ENCODE measurements at places on chromosomes 6 and 20.

DNA sequence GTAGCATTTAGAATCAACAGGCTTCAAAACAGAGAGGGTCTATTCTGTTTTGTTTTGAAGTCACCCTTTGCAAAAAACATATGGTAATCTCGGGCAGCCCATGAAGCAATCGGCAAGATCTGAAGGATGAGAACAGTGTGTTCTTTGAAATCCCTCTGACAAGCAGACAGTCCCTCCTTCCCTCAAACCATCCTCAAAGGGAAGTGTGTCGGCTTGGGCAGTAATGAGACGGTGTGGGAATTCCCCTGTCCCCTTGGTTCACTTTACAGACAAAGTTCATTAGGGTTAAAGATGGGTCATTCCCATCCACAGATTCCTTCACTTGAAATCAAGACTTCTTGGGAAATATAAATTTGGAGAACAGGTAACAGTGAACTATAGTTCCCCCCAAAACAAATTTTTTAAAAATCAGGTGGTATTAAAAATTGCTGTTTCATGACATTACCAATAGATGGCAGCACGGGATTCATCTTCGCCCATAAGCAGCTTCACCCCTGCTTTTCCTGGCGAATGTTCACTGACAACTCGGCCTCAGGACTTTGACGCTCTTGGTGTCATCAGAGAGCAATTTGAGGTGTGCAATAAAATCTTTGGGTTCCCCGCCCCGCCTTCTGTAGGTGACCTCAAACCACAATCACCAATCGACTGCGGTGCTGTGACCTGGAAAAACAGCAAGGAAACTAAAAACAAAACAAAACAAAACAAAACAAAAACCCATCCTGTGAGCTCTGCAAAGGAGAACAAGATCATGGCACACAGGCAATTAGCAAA lies 159.3 kb upstream of the TNFAIP3 start:
- DNase-seq, result no peak

DNA sequence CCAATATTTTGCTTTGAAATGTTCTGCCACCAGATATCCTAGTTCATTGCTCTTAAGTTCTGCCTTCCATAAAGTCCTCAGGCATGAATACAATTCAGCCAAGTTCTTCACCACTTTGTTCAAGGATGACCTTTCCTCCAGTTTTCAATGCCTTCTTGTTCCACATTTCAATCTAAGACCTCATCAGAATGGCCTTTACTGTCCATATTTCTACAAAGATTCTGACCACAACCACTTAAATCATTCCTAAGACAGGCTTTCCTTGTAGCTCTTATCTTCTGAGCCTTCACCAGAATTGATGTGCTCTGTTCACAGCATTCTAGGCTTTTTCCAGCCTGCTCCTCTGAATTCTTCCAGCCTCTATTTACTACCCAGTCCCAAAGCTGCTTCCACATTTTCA lies 319.0 kb downstream of the HACE1 start:
- no peak for DNase-seq

GRCh38 chr20:41265938-41266337 lies 51.6 kb downstream of the ZHX3 start:
- DNase-seq, result no peak

- no peak for DNase-seq
Measured at GRCh38 chr6:94175465-94175864, 756.1 kb upstream of the EPHA7 start.

GRCh38 chr6:154615483-154616025 lies 105.1 kb upstream of the CNKSR3 start:
- DNase-seq, result peak; percentile 73

DNA sequence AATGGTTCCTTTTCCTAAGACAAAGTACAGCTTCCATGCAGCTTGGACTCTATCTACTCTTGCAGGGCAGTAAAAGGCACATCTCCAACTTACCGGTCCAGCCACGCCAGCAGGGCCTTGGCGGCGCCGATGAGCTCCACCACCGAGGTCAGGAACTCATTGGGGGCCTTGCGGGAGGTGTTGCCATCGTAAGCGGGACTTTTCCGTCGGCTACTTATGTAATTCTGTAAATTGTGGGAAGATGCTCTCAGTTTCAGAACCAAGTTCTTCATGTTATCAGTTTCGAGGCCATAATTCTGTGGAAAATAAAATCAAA lies 68.5 kb downstream of the CNKSR3 start:
- no peak for DNase-seq

- DNase-seq, result peak; percentile 78
Measured at GRCh38 chr6:106496823-106497222, 132.5 kb downstream of the RTN4IP1 start.

DNA sequence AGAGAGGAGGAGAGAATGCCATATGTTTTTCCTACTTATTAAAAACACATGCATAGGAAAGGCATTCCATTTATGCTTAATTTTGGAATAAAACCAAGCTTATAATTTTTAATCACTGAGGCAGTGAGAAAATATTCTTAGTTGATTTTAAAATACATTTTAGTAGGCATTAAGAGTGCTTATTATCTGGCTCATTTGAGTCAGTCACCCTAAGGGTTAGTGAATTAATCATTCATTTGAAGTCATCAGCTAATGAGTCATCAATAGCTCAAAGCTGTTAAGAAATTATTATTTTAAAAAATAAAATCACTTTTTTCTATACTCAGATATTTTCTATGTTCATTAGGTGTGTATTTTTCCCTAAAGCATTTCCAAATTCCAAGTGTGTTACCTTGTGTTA lies 81.6 kb downstream of the TMEM200A start:
- DNase-seq, result no peak

GRCh38 chr20:62754991-62755356 lies 41.3 kb upstream of the MRGBP start:
- DNase-seq, result no peak

DNA sequence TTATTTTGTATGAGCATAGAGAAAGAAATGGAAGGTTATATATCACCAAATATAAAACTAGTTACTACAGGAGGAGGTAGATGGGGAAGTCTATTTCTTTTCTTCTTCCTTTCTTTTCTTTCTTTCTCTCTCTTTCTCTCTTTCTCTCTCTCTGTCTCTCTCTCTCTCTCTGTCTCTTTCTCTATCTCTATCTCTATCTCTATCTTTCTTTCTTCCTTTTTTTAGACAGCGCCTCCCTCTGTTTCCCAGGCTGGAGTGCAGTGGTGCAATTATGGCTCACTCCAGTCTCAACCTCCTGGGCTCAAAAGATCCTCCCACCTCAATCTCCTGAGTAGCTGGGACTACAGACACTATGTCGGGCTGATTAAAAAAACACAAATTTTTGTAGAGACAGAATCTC lies 10.2 kb upstream of the SGK1 start:
- no peak for DNase-seq

- DNase-seq, result no peak
Measured at GRCh38 chr6:104431096-104431495, 428.6 kb downstream of the HACE1 start.

GRCh38 chr20:4866429-4866828 lies 134.9 kb downstream of the SLC23A2 start:
- no peak for DNase-seq

GRCh38 chr20:44552950-44553908 lies 29.1 kb upstream of the PKIG start:
- DNase-seq, result no peak

GRCh38 chr6:137700751-137701477 lies 166.1 kb upstream of the TNFAIP3 start:
- DNase-seq, result no peak

- DNase-seq, result no peak
Measured at GRCh38 chr6:169171016-169171415, 82.6 kb downstream of the THBS2 start.

- DNase-seq, result no peak
Measured at GRCh38 chr6:15363523-15364400, 117.9 kb downstream of the JARID2 start.

DNA sequence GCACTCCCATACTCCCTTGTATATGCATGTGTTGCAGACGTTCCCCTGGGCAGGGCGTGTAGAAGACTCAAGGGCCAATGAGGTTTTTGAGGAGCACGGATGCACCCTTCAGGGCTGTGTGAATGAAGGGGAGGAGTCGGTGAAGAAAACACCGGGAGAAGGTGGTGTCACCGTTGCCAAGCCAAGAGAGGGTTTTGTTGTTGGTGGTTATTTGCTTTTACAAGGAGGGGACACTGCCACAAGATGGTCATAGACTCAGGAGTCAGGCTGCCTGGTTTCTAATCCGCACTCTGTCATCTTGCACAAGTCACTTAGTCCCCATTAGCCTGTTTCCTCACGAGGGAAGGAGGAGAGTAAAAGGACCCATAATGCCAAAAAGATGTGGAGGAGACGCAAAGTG lies 124.0 kb downstream of the PXDC1 start:
- no peak for DNase-seq

- DNase-seq, result no peak
Measured at GRCh38 chr6:166927240-166927934, 29.0 kb downstream of the RNASET2 start.

- no peak for DNase-seq
Measured at GRCh38 chr6:166514196-166514595, 72.3 kb downstream of the RAMACL start.

GRCh38 chr6:87701676-87702588 lies at the start of gene AKIRIN2:
Gene AKIRIN2, minus strand, starts transcription at chr6:87702233. Its CDS starts 549 bp downstream, at chr6:87701684.
- DNase-seq, result peak; percentile 97

GRCh38 chr6:107959392-107959791 lies 1.4 kb upstream of the SEC63 start:
- no peak for DNase-seq

DNA sequence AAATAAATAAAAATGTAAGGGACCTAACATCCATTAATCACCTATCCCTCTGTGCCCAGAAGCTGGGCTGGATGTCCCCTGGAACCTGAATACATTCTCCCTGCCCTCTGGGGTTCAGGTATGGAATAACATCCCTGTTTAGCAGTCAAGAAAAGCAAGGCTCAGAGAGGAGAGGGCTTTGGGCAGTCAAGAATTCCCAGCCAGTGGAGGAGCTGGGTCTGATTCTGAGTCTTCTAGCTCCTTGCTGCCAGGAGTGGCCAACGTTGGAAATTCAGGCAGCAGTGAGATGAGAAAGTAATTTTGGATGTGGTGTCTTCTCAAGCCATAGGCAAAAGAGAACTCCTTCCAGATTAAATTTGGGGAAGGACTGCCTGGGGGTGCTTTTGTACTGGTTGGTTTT lies 42.6 kb upstream of the ZNFX1 start:
- DNase-seq, result no peak

GRCh38 chr6:18349386-18349785 lies 37.8 kb upstream of the RNF144B start:
- no peak for DNase-seq

DNA sequence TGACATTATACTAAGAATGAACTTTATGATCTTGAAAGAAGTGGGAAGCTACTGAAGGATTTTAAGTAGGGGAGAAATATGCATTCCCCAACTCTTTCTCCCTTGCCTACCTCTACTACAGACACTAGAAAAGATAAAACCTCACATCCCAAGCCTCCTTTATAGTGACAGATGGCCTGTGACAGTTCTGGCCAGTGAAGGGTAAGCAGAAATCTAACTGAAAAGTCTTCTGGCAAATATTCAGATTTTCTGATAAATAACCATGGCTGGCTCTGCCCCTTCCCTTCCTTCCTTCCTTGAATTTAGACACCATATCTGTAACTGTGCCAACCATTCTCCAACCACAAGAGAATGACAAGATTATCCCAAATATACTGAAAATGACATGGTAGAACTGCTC lies 10.2 kb upstream of the BEND6 start:
- no peak for DNase-seq

- DNase-seq, result no peak
Measured at GRCh38 chr6:7073082-7073820, 34.5 kb upstream of the RREB1 start.

DNA sequence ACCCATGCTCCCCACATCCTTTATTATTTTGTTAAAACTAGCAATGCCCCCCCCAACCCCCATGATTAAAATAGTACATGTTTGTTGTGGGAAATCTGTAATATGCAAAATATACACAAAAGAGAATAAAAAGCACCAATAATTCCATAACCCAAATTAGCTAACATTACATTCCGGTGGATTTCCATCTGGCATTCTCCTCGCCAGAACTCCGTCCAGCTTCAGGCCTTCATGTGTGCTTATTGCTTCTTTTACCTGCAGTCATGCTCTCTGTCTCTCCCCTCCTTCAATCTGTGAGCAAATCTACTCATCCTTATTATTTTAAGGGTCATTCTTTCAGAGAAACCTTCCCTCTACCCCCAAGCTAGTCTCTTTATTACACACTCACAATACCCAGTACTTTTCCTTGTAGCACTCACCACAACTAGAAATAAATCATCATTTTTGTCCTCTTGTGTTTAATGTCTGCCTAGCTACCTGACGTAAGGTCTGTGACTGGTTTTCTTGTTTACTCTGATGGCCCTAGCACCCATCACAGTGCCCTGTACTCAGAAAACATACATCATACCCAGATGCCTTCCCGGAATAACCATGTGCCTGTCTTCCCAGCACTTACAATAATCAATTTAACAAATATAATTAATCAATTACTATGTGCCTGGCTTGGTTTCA lies 25.6 kb upstream of the IER3 start:
- DNase-seq, result no peak

DNA sequence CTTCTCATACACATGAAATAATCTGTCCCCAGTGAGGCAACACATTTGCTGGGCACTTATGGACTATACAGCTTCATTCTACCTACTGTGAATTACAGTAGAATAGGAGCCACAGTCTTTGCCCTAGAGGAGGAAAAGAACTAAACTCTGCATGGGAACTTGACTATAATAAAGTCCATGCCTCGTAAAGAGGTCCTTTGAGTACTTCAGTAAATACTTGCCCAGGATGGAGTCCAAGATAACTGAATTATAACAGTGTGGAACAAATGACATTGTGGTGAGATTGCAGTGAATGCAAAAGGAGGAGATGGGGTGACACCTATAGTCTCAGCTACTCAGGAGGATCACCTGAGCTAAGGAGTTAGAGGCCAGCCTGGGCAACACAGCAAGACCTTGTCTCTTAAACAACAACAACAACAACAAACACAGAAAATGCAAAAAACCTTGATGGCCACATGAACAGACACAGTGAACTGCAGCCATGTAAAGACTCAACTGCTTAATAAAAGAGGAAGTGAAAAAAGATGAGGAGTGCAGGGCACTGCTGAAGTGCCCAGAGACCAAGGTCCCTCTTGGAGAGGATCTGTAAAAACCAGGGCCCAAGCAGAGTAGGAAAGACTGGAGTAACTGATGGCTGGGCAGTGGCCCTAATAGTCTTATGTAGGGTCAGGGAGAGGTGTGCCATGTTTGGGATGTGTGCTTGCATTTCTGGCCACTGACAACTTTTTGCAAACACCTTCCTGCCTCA lies 3.7 kb downstream of the MRPS18A start:
- DNase-seq, result no peak

- no peak for DNase-seq
Measured at GRCh38 chr6:127148511-127148910, 30.0 kb downstream of the RSPO3 start.

DNA sequence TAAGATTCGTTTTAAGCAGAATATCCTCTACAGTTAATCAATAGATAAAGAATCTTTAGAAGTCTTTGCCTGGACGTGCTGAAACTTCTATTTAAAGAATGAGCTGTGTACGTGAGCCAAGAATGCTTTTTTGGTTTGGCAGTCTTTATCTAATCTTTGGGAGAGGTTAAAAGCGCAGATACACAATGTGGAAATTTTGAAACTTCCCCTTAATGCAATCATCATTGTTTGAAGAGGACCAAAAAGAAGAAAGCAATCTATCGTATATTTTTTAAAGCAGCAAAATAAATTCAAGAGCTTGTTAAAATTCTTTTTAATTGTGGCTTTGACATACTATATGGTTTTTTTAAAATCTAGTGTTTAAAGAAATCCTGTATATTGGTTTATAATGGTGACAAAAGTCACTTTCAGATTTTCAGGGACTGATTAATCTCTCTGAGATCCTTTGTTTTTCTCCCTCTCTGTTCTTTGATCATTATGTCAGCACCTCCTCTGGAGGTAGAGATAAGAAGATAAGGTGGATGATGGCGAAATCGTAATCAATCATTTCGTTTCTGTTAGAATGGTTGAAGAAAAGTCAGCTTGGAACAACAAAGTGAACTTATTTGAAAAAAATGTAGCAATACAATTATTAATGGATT lies 92.1 kb upstream of the FAM184A start:
- DNase-seq, result no peak

Measured in upper lobe of right lung (tissue), 1 donor.